ENCODE measurements at places on chromosomes 2 and 18. TPM values are rescaled to one million over a fixed set of nuclear protein-coding genes. Genes with fewer than 3 reads are reported as not detected.

DNA sequence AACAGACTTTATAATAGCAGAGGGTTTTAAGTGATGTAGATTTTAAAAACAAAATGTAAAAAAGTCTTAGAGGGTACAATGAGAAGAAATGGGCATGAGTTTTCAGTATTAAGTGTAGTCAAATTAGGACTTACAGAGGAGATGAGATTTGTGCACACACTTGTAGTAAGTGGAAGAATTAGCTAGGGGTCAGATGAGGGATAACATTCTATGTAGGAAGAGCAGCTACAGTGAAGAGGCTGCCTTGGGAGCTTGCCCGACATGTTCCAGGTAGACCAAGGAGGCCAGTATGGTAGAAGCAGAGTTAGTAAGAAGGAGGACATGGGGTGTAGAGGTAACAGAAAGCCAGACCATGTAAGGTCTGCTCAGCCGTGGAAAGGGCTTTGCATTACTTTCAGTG is 189.2 kb upstream of the DSEL start:
- no peak for DNase-seq

DNA sequence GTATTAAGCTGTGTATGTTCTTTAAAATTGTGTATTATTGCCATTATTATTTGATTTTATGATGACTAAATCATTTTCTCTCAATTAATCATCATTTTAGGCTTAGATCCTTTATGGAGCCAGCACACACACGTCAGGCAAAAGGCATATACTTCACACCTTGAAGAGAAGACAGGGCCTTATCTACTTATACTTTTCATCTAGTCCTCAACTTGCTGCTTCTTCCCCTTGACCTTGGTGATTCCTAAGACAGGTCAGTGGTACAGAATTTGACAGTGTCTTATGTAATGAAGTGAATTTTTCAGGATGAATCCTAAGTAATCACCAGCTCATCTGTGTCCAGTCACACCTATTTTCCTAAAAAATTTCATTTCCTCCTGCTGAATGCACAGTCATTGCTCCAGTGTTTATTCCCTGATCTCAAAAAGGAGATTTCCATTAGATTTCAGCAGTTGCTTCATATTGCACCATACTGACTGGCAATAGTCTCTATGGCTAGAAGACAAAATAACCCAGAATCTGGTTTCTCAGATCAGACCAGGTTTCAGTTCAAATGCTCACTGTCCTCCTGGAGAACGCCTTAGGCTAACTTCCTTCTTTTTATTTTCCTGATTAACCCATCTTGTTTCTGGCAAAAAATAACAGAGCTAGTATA is 235.7 kb downstream of the PTH2R start:
- no peak for DNase-seq

DNA sequence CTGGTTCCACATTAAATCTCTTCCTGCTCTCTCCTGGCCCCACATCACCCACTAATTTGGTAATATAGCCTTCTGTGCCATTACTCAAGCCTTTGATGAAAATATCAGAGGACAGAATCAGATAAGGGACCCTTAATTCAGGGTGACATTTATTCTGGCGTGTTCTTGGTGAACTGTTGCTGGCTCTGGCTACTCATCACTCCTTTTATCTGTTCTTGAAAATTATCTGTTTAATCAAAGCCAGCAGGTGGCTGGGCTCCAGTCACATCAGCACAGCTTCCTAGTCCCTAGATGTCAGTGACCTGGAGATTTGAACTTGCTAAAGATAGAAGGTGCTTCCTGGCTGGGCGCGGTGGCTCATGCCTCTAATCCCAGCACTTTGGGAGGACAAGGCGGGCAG is 26.9 kb upstream of the SLC35F6 start:
- DNase-seq: no peak

GRCh38 chr2:127193967-127194280 is 26.2 kb downstream of the CYP27C1 start:
- no peak for DNase-seq

DNA sequence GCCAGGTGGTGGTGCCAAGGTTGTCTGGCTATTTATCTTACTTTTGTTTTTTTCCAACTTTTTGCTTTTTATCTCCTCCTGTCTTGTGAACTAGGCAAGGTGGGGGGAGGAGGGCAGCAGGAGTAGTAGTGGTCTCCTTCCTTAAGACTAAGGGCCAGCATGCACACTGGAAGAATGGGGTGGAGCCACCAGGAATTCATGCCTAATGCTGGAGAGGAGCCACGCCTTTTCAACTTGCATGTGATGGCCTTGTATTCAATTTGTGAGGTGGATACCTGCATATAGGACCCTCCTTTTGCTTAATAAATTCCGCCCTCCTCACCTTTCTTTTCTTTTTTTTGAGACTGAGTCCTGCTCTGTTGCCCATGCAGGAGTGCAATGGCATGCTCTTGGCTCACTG is 37.6 kb upstream of the CLASP1 start:
- no peak for DNase-seq

DNA sequence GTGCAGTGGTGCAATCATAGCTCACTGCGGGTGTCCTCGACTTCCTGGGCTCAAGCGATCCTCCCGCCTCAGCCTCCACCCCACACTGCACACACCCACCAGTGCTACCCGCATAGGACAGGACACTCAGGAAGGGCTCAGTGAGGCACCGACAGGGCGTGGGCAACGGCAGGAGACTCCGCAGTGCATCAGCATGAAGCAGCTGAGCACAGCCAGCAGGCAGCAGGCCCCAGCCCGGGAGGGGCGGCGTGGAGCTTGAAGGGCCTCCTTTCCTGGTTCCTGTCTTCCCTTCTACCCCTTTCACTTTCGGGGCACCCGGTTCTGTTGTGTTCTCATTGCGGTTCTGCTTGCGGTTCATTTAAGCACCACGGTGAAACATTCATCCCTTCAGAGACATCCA is 89.8 kb downstream of the ZNF516 start:
- no peak for DNase-seq

DNA sequence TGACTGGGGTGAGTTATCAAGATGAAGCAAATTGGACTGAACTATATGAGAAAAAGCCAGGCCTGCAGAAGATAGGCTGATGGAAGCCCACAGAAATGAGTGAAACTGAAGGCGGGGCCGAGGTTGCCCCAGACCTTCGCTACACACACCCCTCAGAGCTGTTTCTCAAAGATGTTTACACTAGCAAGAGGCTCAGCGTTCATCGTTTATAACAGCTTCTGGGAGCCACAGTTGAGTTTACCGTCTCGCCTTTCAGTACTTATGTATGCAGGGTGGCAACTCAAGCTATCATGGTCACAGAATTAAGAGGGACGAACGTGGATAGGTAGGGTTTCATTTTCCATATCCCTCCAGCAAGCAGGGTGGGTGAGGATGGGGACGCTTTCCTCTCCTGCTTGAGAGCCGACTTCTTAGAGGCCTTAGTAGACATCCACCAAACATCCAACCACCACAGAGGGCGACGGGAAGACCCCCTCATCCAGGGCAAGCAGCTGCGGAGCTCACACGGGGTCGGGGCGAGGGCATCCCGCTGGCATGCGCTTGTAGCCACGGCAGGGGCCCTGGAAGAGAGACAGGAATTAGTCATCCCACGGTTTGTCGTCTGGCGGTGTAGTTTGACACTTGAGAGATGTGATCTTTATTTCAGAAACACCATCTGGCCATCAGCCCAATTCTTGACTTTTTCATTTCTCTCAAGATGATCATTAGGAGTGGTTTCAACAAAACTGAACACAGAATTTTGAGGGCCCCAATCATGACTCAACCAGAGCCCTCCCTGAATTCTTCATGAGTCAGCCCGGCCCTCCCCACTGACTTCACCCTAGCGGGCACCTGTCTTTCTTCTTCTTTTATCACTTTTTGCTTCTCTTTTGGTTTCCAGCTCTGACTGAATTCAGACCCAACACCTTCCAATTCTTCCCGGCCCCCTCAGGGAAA is 109.1 kb upstream of the CTDP1 start:
- DNase-seq: no peak

DNA sequence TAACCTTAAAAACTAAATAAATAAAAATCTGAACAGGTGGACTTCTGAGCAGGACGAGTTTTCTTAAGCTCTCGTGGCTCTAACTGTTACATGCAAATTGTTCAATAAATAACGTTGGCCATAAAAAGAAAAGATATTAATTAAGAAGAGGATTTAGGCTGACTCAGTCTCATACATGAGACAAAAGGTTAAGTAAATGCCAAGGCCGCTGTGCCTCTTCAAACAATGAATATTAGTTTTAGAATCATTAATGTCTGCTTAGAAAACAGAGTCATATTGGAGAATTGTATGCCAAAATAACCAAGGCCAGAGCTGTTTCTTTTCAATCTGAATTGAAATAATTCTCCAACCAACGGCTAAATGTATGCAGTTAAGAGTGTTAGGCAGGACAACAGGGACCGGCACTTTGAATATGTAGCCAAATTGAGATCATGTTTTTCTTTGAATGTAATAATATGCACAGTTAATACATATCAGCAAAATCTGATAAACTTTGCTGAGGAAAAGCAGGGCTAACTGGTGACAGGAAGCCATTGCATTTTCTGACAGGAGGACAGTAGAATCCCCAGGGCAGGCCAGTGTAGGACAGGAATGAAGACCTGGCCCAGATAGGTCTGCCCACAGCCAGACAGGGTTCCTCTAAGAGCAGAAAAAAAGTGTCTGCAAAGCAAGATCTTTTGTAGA is 1041.4 kb upstream of the FANCL start:
- DNase-seq: no peak

DNA sequence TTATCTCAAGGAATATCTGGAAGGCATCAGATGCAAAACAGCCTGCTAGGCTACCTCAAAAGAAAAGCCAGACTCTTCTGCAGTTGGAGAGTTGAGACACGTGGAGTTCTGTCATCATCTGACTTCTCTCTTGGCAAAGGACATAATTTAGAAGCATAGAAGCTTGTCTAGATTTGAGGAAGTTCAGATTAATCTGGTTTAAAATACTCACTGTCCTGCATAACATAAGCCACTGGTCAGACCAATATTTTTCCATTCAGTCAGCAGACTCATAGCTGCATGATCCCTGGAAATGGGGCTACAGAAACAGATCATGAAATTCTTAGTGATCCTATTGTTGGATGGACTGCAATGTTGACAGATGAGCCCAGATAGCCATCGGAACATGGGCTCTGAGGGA is 349.0 kb downstream of the TXNL1 start:
- no peak for DNase-seq

DNA sequence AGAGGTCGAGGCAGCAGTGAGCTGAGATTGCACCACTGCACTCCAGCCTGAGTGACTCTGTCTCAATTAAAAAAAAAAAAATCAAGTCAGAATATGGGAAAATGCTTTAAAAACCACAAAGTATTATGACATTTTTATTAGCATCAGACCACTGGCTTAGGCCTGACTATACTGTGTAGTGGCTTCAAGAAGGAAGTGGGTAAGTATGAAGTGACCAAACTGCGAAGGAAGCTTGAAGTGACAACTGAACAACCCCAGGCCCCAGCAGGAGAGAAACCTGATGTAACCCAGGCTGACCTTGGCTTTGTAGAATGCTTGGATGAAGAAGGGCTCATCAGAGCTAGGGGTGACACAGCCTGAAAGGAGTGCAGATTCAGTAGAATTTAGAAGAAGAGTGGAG is 21.4 kb upstream of the HAAO start:
- DNase-seq: no peak

GRCh38 chr18:56389190-56389589 is 249.2 kb downstream of the TXNL1 start:
- no peak for DNase-seq

GRCh38 chr2:62050456-62051045 is 145.1 kb downstream of the COMMD1 start:
- DNase-seq: no peak

GRCh38 chr18:27057519-27058234 is 127.4 kb downstream of the CHST9 start:
- no peak for DNase-seq

DNA sequence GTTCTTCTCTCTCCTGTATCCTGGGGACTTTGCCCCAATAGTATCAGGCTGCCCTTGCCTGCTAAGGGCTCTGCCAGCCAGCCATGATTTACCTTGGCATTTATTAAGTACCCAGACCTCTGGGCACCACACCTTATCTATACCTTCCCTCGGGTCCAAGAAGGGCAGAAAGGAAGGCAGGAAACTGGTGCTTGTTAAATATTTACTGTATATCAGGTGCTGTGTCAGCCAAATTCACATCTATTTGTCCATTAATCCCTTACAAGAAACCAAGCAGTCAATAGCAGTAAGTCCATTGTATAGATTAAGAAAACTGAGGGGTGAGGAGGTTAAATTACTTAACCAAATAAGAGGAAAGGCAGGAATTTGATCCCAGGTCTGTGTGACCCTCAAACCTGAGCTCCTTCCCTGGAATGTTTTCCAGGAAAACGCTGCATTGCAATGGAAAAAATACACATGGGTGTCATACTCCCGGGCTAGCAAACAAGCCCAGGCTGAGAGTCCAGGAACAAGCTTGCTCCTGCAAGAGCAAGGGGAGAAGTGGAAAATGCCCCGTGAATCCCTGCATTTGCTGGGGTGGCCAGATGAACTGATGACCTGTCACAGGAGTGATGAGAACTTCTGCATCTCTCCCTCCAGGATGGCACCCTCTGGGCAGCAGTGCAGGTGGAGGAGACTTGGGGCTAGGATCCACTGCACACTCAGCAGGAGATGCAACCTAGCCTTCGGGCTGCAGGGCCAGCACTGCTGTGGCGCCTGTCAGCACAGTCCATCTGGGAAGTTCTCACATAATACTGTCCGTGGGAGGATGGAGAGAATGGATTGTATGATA is 30.4 kb downstream of the CIB4 start:
- DNase-seq: no peak

DNA sequence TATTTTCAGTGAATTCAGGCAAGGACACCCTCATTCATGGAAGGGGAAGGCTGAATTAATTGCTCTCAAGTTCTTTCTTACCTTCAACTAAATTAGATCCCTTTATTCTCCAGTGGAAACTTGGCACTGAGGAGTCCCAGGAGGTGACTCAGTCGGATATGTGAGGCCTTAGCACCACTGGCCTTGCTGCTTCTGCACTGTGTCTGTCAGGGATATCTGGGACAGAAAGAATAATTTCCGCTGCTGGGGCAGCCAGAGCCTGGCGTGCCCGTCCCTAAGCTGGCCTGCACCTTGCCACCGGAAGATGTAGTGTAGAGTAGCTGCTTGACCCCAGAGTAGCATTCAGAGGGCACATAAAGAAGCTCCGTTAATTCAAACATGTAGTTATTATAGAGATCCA is 53.4 kb downstream of the LIMS1 start:
- DNase-seq: no peak

DNA sequence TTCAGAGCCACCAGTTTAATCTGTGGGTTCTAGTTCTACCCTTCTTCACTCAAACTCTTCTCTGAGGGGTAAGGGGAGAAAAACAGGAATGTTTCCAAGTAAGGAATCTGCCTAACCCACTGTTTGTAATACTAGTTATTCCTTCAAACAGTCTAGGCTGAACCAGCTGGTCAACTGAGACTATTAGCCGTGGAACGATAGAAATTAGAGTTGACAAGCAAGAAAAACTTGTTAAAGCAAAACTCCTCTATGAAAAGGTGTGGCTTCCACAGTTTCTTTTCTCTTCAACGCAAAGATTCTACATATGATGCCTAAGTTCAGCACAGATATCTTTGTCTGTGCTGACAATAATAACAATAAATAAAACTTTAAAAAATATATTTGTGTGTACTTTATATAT is 11.5 kb downstream of the PAIP2B start:
- DNase-seq: no peak

TGFA gene
- 2.9 TPM for total RNA-seq

SEH1L gene
- 28.9 TPM for total RNA-seq

SOX11 gene
- total RNA-seq: not detected

KCNE4 gene
- not detected for total RNA-seq

CPLX4 gene
- not detected for total RNA-seq

GALNT14 gene
- not detected for total RNA-seq

Measured in CD4-positive, alpha-beta memory T cell (primary cell).